T-helper 22 cell (primary cell): ENCODE measurements at places on chromosomes 7 and 10.

GRCh38 chr7:93544691-93545090, 29.8 kb downstream of the CALCR start:
- DNase-seq, result no peak

DNA sequence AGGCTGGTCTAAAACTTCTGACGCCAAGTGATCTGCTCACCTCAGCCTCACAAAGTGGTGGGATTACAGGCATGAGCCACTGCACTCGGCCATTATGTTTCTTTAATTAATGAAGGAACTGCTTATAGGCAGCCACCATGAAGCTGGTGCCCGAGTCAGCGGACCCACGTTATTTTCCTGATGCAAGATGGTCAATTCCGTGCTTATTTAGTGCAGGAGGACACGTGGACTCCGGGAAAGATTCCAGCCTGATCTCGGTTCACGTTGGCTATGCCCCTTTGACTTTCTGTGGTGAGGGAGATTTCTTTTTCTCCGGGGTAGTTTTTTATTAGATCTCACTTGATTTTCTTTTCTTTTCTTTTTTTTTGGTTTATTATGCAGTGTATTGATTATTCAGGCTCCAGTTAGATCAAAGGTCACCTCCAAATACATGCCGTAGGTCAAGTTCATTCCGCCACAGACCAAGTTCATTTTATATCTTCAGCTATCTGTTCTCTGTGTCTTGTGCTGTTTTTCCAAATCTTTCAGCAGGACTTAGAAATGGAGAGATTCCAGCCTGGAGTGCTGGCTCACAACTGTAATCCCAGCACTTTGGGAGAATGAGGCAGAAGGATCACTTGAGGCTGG, 8.3 kb downstream of the CAMK1D start:
- DNase-seq, result no peak

DNA sequence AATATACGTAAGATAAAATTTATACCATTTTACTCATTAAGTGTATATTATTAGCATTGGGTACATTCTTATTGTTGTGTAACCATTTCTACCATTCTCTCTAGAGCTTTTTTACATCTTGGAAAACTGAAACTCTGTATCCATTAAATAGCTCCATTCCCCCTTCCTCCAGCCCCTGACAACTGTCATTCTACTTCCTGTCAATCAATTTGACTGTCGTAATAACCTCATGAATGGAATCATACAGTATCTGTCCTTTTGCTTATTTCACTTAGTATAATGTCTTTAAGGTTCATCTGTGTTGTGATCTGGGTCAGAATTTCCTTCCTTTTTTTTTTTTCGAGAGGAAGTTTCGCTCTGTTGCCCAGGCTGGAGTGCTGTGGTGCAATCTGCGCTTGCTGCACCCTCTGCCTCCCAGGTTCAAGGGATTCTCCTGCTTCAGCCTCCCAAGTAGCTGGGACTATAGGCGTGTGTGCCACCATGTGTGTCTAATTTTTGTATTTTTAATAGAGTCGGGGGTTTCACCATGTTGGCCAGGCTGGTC, 15.6 kb downstream of the ZRANB1 start:
- DNase-seq, result no peak

- DNase-seq, result no peak
Measured at GRCh38 chr7:126589068-126589684, 663.6 kb downstream of the GRM8 start.

GRCh38 chr10:42802876-42803275, 20.3 kb downstream of the BMS1 start:
- no peak for DNase-seq

- DNase-seq, result no peak
Measured at GRCh38 chr7:108875139-108875538, 305.5 kb downstream of the DNAJB9 start.

DNA sequence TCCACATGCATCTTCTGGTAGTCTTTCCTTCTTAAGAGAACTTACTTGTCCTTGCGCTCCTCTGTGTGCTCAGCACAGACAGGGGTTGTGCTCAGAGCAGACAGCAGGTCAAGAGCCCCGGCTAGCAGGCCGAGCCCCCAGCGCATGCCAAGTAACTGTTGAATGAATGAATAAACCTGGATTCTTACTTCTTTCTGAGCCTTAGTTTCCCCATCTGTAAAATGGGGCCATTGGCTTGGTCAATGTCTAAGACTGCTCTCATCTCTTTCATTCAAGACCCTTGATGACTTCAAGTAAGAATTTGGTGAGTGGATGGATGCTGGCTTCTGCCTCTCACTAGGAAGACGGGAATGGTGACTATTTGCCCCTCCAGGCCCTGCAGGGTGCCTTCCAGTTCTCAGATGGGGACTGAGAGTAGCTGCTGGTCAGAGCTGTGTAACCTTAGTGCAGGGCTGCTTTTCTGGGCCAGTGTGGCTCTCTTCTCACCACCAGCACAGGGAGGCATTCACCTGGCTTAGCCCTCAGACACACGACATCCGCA, 78.1 kb downstream of the CDH23 start:
- no peak for DNase-seq

DNA sequence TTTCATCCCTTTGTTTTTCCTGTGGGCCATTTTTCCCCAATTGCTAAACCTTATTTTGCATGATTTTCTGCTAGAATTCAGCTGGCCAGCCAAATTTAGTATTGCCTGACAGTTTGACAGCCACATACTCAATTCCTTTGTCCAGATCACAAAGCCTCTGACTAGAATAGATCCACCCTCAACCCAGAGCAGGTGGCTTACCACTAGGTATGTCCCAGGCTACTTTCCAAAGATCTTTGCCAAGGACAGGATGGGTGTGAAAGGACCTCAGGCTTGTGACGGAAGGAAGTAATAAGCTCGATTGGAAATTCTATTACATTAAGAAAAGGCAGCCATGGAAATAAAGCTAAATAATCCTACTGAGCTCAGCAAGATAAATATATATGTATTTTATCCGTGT, 50.6 kb upstream of the AGK start:
- no peak for DNase-seq

- no peak for DNase-seq
Measured at GRCh38 chr7:13849163-13849892, 140.1 kb downstream of the ETV1 start.

DNA sequence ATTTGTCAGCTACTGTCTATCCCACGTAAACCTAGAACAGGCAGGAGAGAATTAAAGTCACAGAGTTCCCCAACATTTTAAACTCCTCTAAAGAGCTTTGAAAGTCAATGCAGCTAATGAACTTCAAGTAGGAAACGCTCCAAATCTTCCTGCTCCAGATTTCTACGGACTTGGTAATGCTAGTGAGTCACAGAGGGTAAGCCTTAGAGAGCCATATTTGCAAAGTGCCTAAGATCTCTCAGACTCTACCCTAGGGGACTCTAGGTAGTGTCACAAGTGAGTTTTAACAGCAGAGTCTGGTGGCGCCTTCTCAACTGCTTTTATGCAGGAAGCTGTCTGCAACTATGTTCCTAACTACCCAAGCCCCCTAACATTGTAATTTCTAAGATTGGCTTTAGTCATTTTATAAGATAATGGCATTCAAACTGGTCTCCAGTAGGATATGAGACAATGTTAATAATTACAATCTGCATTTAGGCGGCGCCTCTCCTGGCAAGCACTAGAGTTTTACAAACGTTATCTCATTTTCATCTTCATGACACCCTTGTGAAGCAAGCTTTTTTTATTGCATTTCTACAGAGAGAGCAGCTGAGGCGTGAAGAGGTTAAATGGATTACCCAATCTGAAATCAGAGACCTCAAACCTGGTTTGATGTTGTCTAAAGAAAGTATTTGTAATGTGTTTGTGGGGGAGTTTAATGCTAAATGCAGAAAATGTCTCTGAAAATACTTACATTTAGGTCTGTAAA, 22.0 kb upstream of the FZD1 start:
- DNase-seq, result no peak

DNA sequence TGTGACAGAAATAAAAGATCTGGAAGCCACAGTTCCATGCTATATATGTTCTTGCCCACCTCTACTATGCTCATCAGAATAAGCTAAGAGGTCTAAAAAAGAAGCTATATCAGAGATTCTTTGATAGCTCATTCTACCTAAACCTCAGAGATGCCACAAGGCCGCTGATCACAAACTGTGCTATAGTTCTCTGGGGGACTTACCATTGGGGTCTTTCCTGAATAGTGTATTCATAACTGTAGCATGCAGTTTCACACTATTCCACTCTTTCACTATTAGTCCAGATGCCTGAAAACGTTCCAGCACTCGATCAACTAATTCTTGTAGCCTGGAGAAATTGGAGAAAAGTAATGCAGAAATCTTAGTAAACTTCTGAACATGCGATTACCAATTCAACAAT, 44.5 kb upstream of the SPOCK2 start:
- no peak for DNase-seq

DNA sequence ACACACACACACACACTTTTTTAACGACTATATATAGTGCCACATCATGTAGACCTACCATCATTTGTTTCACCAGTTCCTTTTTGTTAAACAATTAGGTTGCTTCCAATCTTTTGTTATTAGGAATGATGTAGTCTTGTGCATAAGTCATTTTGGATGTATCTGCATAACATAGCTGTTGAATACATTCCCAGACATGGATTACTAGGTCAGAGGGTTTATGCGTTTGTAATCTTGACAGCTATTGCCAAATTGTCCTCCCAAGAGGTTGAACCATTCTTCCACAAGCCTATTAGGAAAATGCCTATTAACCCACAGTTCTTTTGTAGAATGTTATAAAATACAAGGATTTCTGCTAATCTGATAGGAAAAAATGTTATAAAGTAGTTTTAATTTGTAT, 87.3 kb downstream of the PALS2 start:
- DNase-seq, result no peak

GRCh38 chr10:46299286-46299535, 12.4 kb downstream of the ANTXRL start:
- no peak for DNase-seq

DNA sequence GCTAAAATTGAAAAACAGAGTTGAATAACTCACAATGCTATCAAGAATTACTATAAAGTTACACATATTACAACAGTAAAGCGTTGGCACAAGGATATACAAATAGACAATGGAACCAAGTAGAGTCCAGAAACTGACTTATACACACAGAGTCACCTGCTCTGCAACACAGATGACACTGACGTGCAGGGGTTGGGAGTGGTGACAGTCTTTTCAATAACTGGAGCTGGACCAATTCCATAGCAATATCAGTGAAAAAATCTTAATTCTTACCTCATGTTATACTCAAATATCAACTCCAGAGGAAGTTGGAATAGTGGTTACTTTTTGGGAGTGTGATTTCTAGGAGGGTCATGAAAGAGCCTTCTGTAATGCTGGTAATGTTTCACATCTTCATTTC, 62.5 kb upstream of the NPY start:
- no peak for DNase-seq

DNA sequence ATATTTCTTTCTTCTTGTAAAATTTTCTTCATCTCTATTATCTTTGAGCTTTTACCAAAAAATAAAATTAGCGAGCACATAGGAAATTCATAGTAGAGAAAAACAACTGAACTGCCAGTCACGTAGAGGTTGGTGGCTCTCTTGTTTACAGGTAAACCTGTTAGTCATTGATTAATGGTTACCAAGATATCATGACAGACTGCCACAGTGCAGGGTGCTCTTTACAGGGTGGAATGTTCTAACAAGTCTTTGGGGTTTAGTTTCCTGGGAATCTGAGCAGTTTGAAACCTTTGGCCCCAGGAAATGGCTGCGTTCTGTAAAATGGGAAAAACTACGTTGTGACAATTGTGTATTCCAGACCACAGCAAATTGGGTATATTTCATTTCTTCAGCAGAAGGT, 407.3 kb upstream of the ADARB2 start:
- no peak for DNase-seq

GRCh38 chr10:101693651-101693977, 1.4 kb downstream of the FBXW4 start:
- no peak for DNase-seq

- DNase-seq, result no peak
Measured at GRCh38 chr10:329361-330099, 194.3 kb downstream of the ZMYND11 start.

DNA sequence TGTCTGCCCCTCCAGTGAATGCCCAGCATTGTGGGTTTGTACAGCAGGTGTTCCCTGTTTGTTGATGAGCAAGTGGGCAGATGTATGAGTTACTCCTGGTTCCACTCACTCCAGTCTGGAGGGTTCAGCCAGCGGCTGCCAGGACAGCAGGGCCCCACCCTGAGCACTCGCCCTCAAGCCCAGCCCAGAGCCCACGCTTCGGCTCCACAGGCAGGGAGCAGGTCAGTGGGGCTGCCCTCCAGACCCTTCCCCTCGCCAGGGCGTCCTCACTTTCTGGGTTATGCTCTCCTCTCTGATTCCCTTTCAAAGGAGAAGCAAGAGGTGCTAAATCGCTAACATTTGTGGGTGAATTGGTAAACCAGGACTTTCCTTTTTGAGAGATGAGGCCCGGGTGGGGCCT, 4.8 kb upstream of the VIPR2 start:
- DNase-seq, result no peak

GRCh38 chr10:89022734-89023133, 32.1 kb downstream of the FAS start:
- no peak for DNase-seq

- no peak for DNase-seq
Measured at GRCh38 chr7:132117636-132118035, 458.6 kb downstream of the PLXNA4 start.

GRCh38 chr7:101315336-101315735, 6.3 kb downstream of the IFT22 start:
- DNase-seq, result no peak

DNA sequence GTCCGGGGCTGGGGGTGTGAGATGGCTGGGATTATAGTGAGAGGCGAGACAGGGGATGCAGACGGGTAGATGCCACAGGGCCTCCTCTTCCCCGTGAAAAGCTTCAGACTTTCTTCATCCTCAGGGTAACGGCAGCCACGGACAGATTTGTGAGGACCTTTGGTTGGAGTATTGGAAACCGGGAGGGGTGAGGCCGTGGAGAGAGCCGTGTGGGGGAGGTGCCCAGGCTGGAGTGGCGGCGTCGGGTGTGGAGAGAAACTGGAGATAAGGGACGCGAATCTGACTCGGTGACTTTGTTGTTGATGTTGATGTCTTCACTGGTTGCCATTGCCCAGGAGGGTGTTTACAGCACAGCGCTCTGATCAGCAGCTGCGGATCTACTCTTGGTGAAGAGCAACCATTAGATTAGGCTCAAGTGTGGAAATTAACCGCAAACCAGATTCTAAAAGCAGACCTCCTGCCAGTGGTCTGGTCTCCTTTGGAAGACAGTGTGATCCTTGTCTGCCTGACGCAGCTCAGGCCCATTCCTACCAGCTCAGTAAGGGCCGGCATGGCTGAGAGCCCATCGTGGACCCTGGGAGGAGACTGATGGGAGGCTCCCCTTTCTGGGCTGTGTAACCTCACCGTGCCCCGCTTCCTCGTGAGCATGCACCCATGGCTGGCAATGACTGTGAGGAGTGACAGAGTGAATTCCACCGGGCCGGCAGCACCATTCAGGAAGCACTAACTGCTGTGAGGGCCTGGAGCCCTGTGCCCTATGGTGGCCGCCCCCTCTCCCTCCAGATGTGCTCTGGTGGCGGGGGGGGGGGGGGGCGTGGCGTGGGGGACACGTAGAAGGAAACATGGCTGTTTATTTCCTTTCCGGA, 90.3 kb downstream of the INPP5A start:
- no peak for DNase-seq

GRCh38 chr7:80279760-80280159, 145.1 kb downstream of the GNAI1 start:
- no peak for DNase-seq

GRCh38 chr10:80530251-80530650, 7.5 kb upstream of the SH2D4B start:
- DNase-seq, result no peak
